Stimulated activated naive CD8-positive, alpha-beta T cell treated with anti-CD3 and anti-CD28 coated beads, Interleukin-15, Interleukin-2, amounts not matched to agents 100 U/mL and 50 U/mL, for 24 hours (primary cell): ENCODE measurements at places on chromosomes 13 and 19.

DNA sequence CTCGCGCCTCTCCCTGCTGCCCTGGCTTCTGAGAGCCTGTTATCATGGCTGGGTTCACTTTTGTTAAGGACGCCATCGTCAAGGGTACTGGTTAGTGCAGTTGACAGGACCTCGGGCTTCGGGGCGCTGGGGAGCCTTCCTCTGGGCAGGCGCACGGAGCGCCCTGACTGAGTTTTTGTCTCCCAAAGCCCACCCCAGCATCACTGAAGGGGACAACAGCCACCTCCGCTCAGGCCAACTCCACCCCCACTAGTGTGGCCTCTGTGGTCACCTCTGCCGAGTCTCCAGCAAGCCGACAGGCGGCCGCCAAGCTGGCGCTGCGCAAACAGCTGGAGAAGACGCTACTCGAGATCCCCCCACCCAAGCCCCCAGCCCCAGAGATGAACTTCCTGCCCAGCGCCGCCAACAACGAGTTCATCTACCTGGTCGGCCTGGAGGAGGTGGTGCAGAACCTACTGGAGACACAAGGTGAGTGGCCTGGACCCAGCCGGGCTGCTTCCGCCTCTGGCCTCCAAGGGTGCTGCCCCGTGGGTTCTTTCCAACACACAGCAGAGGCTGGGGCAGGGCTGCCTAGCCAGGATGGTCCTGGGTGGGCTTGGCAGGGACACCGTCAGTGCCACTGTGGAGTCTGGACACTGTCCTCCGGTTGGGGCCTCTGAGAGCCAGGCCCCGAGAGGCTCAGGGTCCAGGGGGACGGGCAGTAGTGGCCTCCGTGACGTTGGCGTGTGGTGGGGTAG, 16.9 kb downstream of the TSSK6 start:
- DNase-seq: no peak

- no peak for DNase-seq
Measured at GRCh38 chr13:50149214-50149613, 134.0 kb downstream of the KCNRG start.

- DNase-seq: no peak
Measured at GRCh38 chr19:39825093-39825463, 8.9 kb downstream of the DYRK1B start.

- no peak for DNase-seq
Measured at GRCh38 chr13:62510906-62511655, 1095.4 kb upstream of the PCDH20 start.

DNA sequence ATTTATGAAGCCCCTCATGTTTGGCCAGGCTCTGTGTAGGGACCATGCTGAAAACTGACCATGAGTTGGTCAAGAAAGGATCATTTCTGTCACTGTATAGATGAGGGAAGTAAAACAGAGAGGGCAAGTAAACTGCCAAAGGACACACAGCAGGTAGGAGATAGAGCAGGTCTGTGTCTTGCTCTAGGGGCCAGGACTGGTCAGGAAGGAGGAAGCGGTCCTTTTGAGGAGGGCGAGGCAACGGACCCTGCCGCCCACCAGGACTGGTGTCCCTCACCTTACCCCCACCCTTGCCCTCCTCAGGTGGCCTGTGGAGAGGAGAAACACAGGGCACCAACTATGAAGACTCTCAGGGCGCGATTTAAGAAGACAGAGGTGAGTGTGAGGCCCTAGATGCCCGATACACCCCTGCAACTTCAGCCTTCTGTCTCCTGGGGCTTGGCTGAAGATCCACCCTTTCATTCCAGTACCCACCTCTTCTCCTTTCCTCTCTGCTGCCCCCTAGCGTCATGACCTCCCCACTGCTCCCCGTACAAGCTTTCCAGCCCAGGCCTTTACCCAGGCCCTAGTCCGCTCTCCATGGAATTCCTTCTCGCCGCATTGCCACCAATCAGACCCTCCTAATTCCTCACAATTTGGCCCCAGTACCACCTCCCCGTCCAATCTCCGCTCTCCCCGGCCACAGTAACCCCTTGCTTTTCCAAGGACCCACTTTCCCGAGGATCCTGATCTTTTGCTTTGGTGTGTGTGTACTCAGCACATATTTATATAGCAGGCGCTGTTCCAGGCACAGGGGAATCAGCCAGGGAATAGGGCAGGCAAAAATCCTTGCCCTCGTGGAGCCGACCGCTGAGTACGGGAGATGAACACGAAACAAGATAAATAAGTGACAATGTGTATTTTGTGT, 3.9 kb downstream of the ANKRD24 start:
- DNase-seq: peak; percentile 92

- peak; percentile 96 for DNase-seq
Measured at GRCh38 chr19:54159352-54160181, at the start of gene LENG1. TSS of gene LENG1 (minus strand) at chr19:54159721. CDS start at chr19:54159695, 26 bp downstream.

- no peak for DNase-seq
Measured at GRCh38 chr13:95182570-95183265, 118.5 kb downstream of the ABCC4 start.

DNA sequence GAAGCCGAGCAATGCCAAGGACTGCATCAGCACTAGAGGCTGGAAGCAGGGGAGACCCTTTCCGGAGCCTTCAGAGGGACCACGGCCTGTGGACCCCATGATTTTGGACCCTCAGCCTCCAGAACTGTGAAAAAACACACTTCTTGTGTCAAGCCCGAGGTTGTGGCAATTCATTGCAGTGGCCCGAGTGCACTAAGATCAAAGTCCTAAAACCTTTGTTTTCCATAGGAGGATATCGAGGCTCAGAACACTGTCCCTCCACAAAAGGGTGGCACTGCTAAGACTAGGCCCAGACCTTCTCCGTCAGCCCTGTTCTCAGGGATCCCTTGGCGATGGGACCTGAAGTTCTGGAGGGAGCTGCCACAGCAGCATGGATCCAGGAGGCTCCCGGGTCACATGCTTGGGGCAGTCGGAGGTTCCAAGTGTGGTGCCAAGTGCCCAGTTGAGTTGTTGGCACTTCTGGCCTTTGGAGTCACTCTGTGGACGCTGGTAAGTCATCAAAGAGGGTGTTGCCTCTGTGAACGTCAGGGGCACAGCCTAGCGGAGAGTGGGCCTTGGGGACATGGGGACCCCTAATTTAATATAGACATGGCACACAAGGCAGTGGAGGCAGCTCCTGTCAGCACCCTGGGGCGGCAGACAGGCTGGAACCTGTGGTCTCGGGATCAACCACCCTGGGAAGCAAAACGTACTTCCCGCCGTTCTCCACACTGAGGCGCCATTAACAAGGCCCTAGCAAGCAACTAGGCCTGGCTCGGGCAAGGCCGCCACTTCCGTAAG, 199.2 kb downstream of the COL4A1 start:
- DNase-seq: no peak

DNA sequence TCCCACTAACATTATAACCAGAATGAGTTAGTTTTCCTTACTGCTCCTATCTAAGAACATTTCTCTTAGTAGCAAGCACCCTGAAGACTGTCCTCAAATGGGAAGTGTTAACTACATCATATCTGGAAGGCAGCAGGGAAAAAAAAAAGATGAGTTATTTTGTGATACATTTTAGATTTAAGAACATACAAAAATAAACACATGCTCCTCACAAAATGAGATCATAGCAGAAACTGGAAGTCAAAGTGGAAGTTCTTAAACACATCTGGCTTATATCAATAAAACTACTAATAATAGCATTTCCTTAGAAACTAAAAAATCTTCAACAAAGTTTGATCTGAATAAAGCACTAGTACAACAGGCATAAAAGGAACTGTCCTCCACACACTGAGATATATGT, 70.4 kb downstream of the SLITRK6 start:
- DNase-seq: no peak

- no peak for DNase-seq
Measured at GRCh38 chr19:32070101-32070500, 275.3 kb upstream of the ZNF507 start.

GRCh38 chr13:75910591-75910990, 274.5 kb downstream of the LMO7 start:
- DNase-seq: no peak

DNA sequence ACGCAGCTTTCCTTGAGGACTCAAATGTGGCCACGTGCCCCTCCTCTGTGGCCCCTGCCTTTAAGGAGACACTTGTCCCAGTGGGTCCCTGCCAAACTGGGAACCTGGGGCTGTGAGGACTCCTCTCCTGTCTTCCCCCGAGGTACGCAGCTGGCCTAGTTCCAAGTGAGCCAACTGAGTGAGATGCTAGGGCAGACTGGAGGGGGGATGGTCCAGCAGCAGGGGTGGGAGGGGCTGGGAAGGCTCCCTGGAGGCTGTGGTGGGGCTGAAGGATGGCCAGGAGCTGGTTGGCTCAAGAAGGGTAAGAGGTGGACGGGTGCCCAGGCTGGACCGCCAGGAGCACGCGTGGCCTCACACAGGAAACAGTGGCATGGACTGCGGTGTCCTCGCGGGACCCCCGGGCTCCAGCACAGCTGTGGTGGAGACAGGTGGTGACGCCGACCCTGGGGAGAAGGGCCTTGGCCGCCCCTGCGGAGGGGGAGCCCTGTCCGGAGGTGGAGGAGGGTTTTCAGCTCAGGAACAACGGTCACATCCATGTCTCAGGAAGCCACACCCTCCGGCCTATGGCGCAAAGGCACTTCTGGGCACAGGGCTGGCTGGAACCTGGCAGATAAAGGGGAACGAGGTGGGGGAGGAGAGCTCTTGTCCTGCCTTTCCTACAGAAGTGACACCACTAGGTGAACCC, 45.8 kb downstream of the MLLT1 start:
- no peak for DNase-seq

DNA sequence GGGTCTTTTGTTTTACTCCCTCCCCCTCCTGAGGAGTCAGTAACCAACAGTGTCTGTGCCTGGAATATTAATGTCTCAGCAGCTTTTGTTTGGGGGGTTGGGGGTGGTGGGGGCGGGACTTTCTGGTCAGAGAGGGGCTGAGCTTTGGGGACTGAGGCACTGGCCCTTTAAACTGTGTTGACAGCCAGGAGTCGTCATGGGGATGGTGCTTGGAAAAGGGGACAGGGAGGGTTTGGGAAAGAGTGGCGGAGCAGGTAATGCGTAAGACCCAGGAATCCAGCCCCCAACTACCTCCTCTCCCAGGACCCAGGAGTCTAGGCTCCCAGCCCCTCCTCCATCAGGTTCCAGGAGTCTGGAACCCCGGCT, 5.2 kb downstream of the CADM4 start:
- no peak for DNase-seq

GRCh38 chr19:31372246-31372781, 23.1 kb upstream of the TSHZ3 start:
- DNase-seq: no peak

GRCh38 chr19:4185413-4186086, 3.1 kb downstream of the ANKRD24 start:
- DNase-seq: no peak

GRCh38 chr13:31476753-31477152, 262.6 kb upstream of the RXFP2 start:
- no peak for DNase-seq

- no peak for DNase-seq
Measured at GRCh38 chr19:55197528-55197927, 11.8 kb downstream of the PTPRH start.

DNA sequence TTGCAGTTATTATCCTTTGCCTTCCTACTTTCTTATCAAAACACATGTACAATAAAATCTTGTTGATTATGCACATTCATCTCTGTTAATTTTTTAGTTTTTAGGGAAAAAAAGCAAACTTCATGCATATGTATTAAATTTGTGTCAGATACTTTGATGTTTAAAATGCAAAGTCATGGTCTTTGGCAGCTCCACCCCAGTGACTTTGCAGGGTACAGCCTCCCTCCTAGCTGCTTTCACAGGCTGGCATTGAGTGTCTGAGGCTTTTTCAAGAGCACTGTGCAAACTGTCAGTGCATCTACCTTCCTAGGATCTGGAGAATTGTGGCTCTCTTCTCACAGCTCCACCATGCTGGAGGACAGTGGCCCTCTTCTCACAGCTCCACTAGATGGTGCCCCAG, 1988.1 kb upstream of the PCDH20 start:
- no peak for DNase-seq

- no peak for DNase-seq
Measured at GRCh38 chr13:71967990-71968389, 101.0 kb upstream of the DACH1 start.

GRCh38 chr19:48955308-48955958, 758 bp downstream of the BAX start:
- DNase-seq: no peak

- no peak for DNase-seq
Measured at GRCh38 chr13:34762312-34762711, 179.8 kb upstream of the NBEA start.

DNA sequence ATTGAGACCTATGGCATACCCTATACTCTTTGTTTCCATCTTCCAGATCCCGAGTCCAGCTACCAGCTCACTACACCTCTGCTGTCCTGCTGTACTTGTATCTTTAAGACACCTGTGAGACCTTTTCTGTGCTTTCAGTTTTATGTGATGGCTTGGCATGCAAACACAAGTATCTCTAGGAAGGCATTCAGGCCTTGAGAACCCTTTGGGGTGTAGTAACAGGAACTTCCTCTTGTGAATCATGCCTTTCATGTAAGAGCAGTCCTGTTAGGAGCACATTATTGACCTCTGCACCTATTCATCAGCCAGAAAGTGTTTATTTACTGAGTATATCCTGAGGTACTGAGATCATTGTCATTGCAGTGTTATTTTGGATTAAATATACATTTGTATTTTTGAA, 87.0 kb upstream of the HTR2A start:
- DNase-seq: no peak

- no peak for DNase-seq
Measured at GRCh38 chr13:34065928-34066327, 248.0 kb downstream of the RFC3 start.

GRCh38 chr19:2034729-2035589, 16.1 kb downstream of the MKNK2 start:
- DNase-seq: peak; percentile 76

DNA sequence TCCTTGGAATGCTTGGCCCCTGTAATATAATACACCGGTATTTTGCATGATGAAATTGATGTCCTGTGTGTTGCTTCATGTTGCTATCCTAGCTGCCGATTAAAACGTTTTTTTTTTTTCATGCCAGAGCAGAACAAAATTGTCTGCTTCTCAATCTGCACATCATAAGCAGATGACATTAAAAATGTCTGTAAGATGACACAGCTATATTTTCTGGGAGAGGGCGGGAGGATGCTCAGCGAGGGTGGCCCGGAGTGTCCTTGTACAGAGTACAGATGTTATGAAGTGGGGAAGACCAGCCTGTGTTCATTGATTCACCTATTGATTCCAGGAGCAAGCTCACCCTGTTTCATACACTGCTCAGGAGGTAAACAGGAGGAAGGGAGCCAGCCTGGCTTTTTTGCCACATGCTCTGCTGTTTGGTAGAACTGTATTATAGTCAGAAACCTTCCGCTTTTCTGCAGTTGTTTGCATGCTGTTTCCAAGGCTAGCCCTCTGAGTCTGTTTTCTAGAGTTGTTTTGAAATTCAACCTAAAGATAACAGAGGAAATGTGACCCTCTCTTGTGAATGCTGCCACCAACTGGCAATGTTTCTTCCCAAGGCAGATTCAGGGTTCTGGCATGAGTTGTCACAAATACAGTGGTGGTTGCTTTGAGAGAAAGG, 4.7 kb upstream of the IRS2 start:
- no peak for DNase-seq

GRCh38 chr13:20828539-20829364, 55.0 kb upstream of the EEF1AKMT1 start:
- peak; percentile 25 for DNase-seq
